ENCODE measurements at places on chromosomes 6 and 20.

DNA sequence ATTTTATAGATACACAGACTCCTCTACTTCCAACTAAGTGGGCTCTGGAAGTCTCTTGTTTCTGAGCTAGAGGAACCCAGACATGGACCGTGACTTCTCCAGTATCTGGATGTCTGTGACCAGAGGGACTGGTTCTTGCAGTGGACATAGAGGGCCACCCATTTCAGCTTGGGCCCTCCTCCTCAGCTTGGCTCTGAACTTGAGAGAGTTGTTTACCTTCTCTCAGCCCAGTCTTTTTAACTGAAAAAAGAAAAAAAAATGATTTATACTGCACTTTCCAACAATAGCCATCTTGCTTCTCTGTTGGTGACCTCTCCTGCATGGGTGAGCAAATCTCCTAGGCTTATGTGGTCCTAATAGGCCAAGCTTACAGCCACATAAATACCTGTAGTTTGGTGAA, 60.3 kb upstream of the TMEM181 start:
- no peak for DNase-seq

- no peak for DNase-seq
Observed at GRCh38 chr6:118659513-118660217, 8.3 kb upstream of the CEP85L start.

DNA sequence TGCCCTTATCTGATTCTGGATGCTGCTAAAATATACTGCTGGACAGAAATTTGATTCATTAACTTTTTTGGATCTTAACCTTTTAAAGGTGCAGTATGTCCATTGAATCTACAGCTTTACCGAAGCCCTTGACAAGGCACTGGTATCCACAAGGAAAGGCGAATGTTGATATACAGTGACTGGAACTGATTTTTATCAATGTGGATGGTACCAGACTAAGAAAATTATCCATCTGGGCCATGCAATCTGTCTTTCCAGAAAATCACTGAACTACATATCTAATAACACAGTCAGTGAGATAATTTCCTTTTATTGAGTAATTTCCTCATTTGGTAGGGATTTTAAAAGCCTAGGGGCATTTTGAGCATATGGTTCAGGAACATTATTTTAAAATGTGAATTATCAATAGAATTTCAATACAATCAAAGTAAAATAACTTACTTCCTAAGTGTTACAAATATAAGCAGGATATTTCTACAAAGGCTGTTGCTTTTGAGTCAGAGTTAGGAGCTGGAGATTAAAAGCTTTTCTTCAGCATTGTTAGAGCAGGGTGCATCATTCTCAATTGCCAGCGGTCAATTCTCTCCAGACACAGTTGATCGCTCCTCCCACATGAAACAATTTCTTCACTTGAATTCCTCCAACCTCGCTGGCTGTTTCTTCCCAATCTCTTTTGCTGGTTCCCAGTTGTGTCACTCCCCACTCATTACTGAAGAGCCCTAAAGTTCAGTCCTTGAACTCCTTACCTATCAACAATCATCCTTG, 585.3 kb upstream of the FLRT3 start:
- no peak for DNase-seq

- no peak for DNase-seq
Observed at GRCh38 chr20:46260480-46260879, 47.8 kb downstream of the CDH22 start.

DNA sequence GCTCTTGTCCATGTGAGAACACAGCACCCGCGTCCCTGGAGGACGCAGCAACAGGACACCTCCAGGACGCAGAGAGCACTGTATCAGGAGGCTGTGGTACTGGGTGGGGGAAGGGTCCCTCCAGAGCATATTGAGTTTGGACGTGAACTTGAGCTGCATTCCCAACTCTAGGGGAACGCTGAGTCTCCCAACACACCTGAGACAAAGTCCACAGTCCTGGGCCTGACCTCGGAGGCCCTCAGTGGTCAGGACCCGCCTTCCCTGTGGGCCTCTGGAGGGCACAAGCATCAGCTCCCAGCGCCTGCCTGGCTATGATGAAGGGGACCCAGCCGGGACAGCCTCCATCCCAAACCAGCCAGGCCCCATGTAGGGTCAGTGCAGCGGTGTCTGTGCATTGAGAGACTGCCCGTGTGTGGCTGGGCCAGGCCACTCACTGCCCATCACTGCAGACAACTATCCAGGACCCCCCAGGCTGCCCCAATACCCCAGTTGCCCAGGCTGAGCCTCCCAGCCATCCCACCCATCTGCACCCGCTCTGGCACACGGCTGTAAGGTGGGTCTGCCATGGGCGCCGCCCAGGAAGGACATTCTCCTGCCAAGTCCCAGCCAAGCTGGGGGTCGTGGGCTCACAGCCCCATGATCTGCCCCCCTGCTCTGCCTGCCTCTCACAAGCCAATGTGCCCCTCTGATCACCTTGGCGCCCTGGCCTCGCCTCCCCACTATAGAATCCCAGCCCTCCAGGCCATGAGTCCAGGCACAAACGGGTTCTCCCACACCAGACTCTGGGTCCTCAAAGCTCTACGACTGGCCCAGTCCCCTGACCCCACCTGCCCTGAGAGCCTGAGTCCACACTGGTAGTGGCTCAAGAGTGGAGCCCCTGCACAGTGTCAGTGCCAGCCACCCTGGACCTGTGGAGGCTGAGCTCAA, 115.7 kb downstream of the TAF4 start:
- DNase-seq, result no peak

GRCh38 chr6:4374216-4374615, 238.8 kb upstream of the ECI2 start:
- no peak for DNase-seq

DNA sequence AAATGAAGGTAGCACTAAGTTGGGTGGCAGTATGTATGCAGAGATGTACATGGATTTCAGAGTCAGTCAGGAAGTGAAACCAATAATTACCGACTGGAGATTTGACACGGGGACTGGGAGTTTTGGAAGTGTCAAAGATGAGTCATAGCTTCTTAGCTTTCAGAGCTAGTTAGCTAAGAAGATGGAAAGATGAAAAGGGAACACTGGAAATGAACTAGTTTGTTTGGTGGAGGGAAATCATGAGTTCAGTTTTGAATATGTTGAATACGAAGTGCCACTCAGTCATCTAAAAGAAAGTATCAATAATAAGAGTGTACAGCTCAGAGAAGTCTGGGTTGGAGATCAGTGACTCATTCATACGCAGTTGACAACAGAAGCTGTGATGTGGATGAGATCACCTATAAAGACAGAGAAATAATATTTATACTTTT, 7.5 kb downstream of the ESF1 start:
- no peak for DNase-seq

DNA sequence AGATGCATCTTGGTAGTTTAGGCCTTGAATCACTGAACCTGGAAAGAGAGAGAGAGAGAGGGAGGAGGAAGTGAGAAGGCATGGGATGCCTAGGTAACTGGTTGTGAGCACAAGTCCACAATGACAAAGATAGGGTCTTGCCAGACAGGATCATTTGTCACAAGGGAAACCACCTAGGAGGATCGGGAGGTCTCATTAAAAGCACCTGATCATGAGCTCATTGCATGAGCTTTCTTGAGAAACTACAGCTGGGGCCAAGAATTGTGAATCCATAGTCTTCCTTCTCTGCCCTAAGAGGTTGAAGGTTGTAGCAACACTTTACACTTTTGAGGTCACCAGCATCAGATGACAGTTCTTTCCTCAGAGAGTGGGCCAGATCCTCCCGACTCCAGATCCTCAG, 195.7 kb downstream of the CD83 start:
- no peak for DNase-seq

DNA sequence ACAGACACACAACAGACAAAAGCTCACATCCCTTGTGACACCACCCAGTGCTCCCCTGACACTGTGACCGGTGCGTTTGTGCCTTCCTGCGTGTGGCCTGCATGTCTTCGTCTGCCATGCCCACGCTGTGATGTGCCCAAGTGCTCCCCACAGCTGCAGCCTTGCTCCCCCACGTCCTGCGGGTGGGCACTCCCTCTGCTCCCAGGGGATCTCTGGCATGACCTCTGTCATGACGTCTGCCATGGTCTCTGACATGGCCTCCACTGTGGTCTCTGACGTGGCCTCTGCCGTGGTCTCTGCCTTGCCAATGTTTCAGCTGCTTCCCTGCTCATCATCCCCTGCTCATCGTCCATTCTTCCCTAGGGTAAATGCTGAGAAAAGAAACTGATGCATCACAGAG, 200.9 kb downstream of the DLL1 start:
- no peak for DNase-seq

GRCh38 chr6:110043366-110043994, 65.4 kb downstream of the GPR6 start:
- no peak for DNase-seq

All from fibroblast of skin of scalp (primary cell).